ENCODE measurements at places on chromosomes 3 and 15. TPM values are rescaled to one million over a fixed set of nuclear protein-coding genes. Genes with fewer than 3 reads are reported as not detected.

Gene SST
- total RNA-seq, result not detected

Gene GRK7
- not detected for total RNA-seq

GRCh38 chr3:98791341-98792325, 28.5 kb downstream of the ST3GAL6 start:
- no peak for DNase-seq

- no peak for DNase-seq
Measured at GRCh38 chr15:65394936-65395335, 17.1 kb upstream of the IGDCC3 start.

DNA sequence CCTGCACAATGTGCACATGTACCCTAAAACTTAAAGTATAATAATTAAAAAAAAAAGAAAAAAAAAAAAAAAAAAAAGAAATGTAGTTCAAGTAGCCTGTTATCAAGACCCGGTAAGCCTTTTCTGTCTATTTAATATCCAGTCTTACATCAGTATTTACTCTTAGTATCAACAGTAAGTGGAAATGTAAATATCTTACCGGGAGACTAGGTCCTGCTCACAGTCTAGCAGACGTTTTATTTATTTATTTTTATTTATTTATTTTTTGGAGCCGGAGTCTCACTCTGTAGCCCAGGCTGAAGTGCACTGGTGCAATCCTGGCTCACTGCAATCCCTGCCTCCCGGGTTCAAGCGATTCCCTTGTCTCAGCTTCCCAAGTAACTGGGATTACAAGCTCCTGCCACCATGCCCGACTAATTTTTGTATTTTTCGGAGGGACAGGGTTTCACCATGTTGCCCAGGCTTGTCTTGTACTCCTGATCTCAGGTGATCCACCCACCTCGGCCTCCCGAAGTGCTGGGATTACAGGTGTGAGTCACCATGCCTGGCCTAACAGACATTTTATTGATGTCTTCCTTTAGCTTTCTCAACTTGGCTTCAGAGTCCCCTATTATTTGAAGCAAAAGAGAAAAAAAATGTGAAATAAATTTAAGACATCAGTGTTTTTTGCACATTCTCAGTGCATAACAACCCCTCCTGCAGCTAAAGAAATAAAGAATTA, 19.9 kb downstream of the C2CD4B start:
- DNase-seq, result no peak

Gene MKRN2OS
- total RNA-seq, result not detected

DNA sequence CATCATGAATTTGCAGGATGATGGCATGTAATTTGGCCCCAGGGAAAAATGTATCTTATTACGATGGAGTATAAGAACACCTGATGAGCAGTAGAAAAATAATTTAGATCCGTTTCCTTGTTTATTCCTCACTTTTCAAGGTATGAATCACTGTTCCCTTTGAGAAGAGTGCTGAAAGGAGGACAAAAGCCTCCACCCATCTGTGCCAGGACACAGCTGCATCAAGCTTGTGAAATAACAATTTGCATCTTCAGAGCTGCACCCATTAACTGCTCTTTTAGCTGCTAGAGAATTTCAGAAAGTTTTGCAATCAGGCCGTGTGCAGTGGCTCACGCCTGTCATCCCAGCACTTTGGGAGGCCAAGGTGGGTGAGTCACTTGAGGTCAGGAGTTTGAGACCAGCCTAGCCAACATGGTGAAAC, 9.6 kb downstream of the CLDND1 start:
- no peak for DNase-seq
